ENCODE measurements at places on chromosomes 16 and 17. TPM values are rescaled to one million over a fixed set of nuclear protein-coding genes. Genes with fewer than 3 reads are reported as not detected.
A peak's percentile ranks its signal among the peaks of the same experiment; 100 is the strongest.

- H3K27me3 ChIP-seq = no peaks in the 10 kb centered on the region
- H3K27ac ChIP-seq = no peak overlapping the region
- peaks cover 17% of the 10 kb centered on the region for H3K4me1 ChIP-seq
Measured at GRCh38 chr17:69447726-69448125, 33.2 kb downstream of the MAP2K6 start.

GRCh38 chr17:77222356-77222755, 81.6 kb downstream of the SEC14L1 start:
- no peak overlapping the region for H3K27ac ChIP-seq
- no peaks in the 10 kb centered on the region for H3K27me3 ChIP-seq
- H3K4me1 ChIP-seq = no peaks in the 10 kb centered on the region
- H3K4me3 ChIP-seq = no peak overlapping the region
- H3K36me3 ChIP-seq = peaks cover 8% of the 10 kb centered on the region
- peak; percentile 5 for DNase-seq

DNA sequence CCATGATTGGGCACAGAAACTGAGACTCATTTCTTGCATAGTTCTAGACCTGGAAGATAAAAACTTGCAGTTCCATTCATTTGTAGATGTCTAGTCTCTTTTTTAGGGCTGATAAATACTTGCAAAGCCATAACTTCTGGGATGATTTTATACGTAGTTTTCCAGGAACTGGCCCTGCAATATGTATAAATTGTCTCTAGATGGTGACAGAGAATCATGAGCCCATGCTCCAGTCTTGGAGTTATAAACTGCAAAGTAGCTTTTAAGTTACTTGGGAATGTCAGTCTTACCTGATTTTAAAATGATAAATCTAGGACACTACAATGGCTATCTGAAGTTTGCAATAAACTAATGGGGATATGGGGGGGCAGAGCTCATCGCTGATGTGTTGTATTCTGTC, 3.0 kb upstream of the ADAMTS18 start:
- H3K27me3 ChIP-seq = peaks cover 70% of the 10 kb centered on the region
- no peaks in the 10 kb centered on the region for H3K4me1 ChIP-seq
- no peak for DNase-seq
- H3K27ac ChIP-seq = no peak overlapping the region

Gene SHBG
- 0.67 TPM for total RNA-seq

Gene CD19
- not detected for total RNA-seq

- H3K4me3 ChIP-seq = no peak overlapping the region
- H3K27ac ChIP-seq = no peak overlapping the region
- no peaks in the 10 kb centered on the region for H3K36me3 ChIP-seq
- H3K27me3 ChIP-seq = peaks cover 5% of the 10 kb centered on the region
- no peak for DNase-seq
- H3K4me1 ChIP-seq = no peaks in the 10 kb centered on the region
Measured at GRCh38 chr17:33267271-33267790, 25.8 kb downstream of the ASIC2 start.

- no peak overlapping the region for H3K4me3 ChIP-seq
- no peaks in the 10 kb centered on the region for H3K4me1 ChIP-seq
- H3K27ac ChIP-seq = no peak overlapping the region
- no peak for DNase-seq
- H3K27me3 ChIP-seq = no peaks in the 10 kb centered on the region
Measured at GRCh38 chr17:76193591-76193990, 46.7 kb downstream of the RNF157 start.

GRCh38 chr17:56629531-56630075, 36.1 kb downstream of the NOG start:
- no peak overlapping the region for H3K27ac ChIP-seq
- no peaks in the 10 kb centered on the region for H3K4me1 ChIP-seq
- H3K27me3 ChIP-seq = peaks cover 30% of the 10 kb centered on the region
- H3K4me3 ChIP-seq = no peak overlapping the region
- H3K36me3 ChIP-seq = no peaks in the 10 kb centered on the region
- DNase-seq = no peak

All from chondrocyte (in vitro differentiated cells).